ENCODE measurements at places on chromosomes 1 and 21.
A peak's percentile ranks its signal among the peaks of the same experiment; 100 is the strongest.

DNA sequence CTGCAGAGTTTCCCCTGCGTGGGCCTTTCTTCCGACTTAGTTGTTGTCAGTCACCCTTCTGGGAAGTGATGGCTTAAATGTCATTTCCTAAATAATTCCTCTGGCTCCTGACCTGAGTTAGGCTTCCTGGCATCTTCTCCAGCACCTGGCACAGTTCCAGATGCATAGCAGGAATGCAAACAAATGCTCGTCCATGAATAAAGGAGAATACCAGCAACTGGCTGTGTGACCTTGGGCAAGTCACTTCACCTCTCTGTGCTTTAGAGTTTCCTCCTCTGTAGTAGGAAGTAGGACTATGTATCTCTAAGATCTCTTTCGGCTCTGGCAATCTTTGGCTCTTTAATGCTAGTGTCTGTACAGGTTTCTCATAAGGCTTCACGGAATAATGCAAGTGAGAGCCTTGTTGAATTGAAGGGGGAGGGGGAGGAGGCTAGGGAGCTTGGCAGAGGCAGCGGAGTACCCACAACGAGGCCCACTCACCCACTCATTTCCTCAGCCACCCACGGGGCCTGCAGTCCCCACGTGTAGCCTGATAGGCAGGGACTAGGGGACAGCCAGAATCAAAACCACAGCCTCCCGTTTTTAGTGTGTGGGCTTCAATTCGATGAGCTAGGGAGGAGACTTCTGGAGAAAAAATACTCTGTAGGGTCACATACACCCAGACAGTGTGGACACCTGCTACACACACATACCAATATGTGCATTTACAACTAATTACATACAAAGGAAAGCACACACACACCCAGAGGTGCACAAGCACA, 48.1 kb downstream of the TENT5C start:
- DNase-seq = no peak

- peak; percentile 28 for DNase-seq
Observed at GRCh38 chr21:42218836-42219605, at the start of gene ABCG1. ABCG1 (plus strand) TSS chr21:42219140; CDS start chr21:42219263, 123 bp downstream.

DNA sequence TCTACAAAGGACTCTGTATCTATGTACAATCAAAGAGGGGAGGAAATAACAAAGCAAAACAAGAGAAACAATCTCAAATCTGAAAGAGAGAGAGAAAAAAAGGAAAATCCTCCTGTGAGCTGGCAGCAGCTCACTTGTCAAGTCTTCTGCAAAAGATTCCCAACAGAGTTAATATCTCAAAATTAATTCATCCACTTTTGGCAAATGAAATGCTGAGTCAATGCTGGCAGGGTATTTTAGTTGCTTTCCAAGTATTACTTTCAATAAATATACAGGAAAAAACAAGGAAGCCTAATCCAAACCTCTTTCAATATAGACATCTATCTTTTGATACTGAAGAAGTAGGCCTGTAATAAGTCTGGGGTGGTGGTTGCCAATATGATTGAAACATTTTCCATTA, 613.9 kb upstream of the NEGR1 start:
- DNase-seq = no peak

- no peak for DNase-seq
Observed at GRCh38 chr1:86085741-86086409, 70.7 kb downstream of the COL24A1 start.

- DNase-seq = no peak
Observed at GRCh38 chr1:181204530-181204929, 116.0 kb downstream of the IER5 start.

All from choroid plexus epithelial cell (primary cell).